ENCODE measurements at places on chromosomes 12 and 14.

- DNase-seq: no peak
Observed at GRCh38 chr14:33332497-33332896, 393.8 kb downstream of the NPAS3 start.

DNA sequence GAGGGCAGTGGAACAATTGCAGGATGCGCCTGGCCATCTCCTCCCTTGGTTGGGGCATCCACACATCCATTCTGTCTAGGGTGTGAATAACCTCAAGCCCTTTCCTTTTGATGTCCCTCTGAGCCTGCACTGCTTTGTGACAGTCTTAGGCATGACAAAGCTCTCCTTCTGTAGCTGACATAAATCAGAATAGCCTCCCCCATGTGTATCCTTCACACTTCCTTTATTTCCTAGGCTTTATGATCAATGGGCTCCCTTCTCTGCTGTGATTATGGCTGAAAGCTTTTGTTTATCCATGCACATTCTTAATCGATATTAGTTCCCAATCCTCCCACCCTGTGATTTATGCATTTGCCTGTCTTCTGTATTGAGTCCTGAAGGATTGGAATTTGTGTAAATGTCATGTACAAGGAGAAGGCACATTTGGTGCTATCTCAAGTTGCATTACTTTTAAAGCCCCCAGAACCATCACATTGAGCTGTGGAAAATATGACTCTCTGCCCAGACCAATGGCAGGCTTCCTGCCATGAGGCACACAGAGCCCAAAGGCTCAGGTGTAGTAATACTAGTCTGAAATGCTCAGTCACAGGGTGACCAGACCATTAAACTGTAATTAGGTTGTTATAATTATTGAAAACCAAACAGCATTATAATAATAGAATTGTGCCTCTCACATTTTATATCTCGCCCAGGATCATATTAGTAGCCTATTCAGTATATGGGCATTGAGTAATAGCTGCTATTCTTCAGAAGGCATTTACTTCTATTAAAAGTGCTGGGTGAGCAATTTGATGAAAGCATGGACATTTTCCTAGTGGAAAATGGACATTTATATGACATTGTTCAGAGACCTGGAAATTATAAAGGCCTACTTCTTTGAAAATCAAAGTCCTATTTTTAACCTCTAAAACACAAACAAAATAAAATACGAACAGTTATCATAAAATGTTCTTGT, 14.0 kb downstream of the EMP1 start:
- no peak for DNase-seq

GRCh38 chr14:90381011-90381786, 15.6 kb upstream of the CALM1 start:
- DNase-seq: no peak

DNA sequence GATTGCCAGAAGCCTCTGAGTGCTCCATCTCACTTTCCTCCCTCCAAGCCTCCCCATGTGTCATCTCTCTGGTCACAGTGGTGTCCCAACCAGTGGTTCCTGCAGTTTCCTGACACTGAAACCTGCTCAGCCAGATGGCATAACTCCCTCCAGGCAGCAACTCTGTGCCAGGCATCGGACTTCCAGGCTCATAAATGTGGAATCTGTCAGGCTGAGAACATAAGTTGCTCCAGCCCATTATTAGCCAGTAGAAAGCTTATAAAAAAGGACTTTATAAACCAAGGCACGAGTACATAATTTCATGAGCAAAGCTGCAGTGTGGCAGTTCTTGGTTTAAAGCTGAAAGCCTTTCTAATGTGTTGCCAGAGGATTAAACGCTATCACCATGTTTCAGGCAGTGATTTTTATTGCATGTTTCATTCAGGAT, 194.3 kb downstream of the DACT1 start:
- no peak for DNase-seq

Data from activated CD8-positive, alpha-beta memory T cell treated with anti-CD3 and anti-CD28 coated beads for 24 hours (primary cell).